ENCODE measurements at places on chromosomes 5 and 9.
A peak's percentile ranks its signal among the peaks of the same experiment; 100 is the strongest.

GRCh38 chr5:110702300-110702699 lies 24.2 kb downstream of the TMEM232 start:
- DNase-seq, result no peak

GRCh38 chr5:57986761-57987341 lies 473.0 kb downstream of the PLK2 start:
- no peak for DNase-seq

DNA sequence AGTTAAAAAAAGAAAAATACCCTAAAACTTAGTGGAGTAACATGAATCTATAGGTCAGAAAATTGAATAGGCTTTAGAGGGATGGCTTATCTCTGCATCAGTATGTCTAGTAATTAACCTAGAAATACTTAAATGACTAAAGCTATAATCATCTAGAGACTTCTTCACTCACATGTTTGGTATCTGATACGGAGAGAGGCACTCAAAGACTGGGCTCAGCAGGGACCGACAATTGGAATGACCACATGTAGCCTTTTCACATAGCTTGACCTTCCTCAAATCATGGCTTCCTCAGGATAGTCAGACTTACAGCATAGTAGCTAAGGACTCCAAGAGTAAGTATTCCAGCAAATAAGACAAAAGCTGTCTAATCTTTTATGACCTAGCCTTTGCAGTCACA lies 105.3 kb upstream of the RORB start:
- no peak for DNase-seq

- DNase-seq, result no peak
Measured at GRCh38 chr9:18543406-18544192, 69.6 kb downstream of the ADAMTSL1 start.

DNA sequence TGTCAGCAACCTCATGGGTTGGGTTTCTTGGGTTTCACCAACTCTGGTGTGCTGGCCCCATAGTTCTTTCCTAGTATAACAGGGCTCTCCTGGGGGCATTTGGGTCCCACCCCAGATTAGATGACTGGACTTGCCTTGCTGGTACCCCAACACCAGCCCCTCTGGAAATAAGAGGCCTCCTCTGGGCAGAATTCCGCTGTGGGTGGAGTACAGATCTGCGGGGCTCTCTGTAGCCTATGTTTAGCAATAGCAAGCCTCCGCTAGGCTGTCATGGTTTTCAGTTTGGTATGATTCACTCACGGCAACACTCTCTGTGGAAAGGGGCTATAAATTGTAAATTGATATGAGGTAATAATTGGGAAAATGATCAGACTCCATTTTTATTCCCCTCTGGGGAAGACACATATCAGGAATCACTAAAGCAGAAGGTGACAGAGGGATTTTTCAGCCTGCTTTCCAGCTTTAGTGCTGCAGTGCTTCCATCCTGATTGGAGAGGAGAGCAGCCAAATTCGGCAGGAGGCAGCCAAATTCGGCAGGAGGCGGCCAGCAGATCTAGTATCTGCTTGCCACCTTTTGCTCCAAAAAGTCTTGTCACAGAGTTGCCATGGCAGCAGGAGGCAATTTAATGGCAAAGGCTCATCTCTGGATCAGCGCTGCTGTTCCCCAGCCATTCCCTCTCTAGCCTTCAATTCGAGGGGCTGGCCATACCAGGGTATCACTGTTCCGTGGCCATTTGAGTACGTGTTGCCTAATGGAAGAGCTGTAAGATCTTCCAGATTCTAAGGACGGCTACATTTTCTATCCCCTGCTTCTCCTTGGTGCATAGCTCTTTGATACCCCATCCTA lies 84.6 kb downstream of the SLC44A1 start:
- no peak for DNase-seq

GRCh38 chr5:146873186-146873917 lies 5.2 kb downstream of the PPP2R2B start:
- no peak for DNase-seq

DNA sequence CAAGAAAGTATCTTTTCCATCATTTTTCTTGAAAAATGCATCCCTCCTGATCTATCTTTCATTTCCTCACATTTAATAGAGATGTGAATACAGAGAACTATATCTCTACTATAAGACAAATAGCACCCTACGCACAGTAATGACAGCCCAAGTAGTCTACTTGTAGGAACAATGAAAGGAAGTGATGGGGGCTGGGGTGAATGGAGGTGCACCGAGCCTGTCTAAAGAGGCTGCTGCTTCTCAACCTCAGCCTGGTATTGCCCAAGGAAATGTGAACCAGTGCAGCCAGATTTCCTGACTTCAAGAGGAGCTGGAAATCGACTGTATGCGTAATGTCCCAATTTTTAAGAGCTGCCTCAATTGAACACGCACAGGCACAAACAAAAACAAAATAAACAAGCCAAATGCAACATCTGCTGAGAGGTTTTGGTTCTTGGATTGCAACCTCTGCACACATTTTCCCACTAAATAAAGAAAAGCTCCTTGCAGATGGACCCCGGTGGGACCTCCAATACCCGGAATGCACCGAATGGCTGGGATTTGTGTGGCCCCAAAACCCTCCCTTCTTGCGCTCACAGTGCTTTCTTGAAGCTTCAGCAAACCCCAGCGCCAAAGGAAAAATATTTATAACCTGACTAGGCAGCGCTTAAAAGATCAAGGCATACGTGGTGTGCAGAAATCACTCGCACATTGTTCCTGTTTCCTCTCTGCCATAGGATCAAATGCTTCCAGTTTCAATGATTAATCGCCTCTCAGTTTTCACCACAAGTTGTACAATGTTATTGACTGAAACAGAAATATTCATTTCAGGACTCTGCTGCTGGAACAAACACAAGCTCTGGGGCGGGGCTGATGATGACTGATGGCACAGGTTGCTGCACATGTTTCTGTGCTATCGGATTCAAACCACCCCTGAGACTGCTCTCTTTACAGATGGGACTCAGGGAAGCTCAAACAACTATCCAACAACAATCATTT lies 68.3 kb downstream of the KCNIP1 start:
- DNase-seq, result no peak

- DNase-seq, result no peak
Measured at GRCh38 chr9:129640086-129640870, 1.7 kb downstream of the ASB6 start.

- DNase-seq, result no peak
Measured at GRCh38 chr5:168467755-168468330, 18.4 kb upstream of the RARS1 start.

- DNase-seq, result no peak
Measured at GRCh38 chr5:71934322-71934721, 173.0 kb upstream of the MAP1B start.

DNA sequence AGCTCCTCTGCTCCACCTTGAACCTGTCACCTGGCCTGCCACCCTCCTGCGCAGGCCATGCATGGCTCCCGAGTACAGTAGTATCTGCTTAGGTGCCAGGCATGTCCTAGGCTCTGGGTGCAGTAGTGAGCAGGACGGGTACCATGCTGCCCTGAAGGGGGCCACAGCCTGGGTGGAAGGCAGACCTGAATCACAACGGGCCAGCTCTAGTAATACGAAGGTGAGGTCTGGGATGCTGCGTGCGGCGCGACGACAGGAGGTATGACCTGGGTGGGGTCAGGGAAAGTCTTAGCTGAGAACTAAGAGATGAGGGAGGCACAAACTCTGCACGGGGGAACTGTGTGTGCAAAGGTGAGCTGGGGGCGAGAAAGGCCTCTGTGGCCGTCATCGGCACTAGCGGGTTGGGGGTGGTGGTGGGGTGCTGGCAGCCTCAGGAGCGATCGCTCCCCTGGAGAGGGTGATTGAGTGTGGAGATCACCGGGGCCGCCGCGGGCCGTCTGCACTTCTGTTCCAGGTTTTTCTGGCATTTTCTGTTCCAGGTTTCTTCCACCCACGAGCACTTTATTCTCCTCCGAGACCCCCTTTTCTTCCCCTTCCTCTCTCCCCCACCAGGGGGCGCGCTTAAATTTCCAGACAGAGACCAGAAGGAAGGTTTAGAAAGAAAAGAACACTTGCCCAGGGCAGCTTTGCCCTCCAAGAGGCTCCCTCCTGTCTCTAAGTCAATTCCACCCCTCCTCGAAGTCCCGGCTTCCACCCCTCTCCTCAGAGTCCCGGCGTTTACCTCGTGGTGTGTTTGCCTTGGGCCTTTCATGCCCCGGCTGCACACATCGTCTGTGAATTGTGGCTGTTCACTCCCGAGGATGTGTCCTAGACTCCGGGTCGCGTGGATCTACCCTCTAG lies 15.1 kb downstream of the PDLIM4 start:
- peak; percentile 54 for DNase-seq

- no peak for DNase-seq
Measured at GRCh38 chr5:81232464-81233079, 550 bp upstream of the CKMT2 start.

DNA sequence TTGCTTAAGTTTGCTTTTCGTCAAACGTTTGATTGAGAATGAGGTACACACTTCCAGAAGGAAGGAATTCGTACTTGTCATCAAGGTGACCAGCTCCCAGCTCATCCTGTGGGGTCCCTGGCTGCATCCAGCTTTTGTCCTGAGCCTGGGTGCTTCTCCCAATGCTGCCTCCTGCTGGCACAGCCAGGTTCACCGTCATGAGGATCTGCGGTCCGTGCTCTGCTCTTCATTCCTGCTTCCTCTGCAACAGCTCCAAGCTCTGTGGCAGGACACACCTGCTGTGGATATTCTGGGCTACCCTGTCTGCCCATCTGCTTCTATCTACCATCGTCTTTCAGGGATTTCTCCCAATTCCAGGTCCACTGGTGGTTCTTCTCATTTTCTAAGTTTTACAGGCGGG lies 13.3 kb upstream of the UBE2QL1 start:
- DNase-seq, result no peak

GRCh38 chr9:93522736-93523135 lies 53.6 kb upstream of the PHF2 start:
- DNase-seq, result no peak

DNA sequence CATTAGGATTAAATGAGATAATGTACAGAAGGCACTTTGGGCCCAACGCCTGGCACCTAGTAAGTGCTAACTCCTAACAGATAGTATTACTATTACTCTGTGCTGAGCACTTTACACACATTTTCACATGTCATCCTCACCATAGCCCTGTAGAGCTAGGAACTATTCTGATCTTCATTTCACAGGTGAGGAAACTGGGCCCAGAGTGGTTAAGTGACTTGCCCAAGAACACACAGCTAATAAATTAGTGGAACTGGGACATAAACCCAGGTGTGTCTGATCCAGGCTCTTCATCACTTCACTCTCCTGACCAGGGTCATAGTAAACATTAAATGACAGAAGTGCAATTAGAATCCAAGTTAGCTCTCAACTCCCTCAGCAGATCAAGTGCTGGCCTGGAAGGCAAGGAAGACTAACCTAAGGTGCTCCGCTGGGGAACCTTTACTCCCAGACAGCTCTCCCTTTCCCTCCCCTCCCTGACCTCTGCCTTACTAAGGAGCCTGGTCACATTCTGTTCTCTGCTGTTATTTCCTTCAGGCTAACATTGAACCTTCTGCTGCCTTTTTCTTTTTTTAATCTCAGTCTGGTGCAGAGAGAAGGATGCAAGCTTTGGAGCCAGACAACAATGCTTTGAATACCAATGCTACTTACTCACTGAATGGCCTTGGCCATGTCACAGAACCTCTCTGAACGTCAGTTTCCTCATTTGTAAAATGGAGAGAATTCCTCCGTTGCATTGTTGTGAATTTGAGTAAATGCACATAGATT lies 4.1 kb upstream of the ADRA1B start:
- no peak for DNase-seq

DNA sequence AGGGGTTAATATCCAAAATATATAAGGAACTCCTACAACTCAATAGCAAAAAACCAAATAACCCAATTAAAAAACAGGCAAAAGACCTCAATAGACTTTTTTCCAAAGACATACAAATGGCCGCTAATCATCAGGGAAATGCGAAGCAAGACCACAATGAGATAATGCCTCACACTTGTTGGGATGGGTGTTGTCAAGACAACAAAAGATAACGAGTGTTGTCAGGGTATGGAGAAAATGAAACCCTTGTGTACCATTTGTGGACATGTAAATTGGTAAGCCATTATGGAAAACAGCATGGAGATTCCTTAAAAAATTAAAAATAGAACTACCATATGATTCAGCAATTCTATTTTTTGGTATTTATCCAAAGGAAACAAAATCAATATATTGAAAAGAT lies 620.2 kb downstream of the ACTL7B start:
- no peak for DNase-seq

GRCh38 chr9:36328798-36329411 lies 70.7 kb upstream of the GNE start:
- no peak for DNase-seq

DNA sequence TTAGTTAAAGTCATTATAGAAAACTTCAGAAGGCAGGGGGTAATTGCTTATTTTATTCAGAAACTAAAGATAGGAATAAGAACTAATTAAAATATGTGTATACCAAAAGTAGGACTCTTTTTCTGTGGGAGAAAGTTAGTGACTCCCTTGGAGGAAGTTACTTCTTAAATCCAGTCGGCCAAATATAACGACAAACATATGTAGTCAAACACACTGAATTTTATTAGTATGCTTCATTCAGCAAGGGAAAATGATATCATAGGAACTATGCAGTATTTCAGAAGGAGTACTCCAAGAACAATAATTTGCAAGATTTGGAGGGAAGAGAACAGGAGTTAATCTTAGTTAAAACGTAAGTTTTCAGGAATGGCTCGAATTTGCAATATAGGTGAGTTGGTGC lies 432.6 kb downstream of the CYLC2 start:
- DNase-seq, result no peak

GRCh38 chr9:4781408-4781807 lies 11.3 kb upstream of the RCL1 start:
- no peak for DNase-seq

Data from stimulated activated CD8-positive, alpha-beta memory T cell treated with anti-CD3 and anti-CD28 coated beads, Interleukin-4, amount 100 ng/mL, for 1 hour (primary cell).